ENCODE measurements at places on chromosomes 6 and 20. TPM values are rescaled to one million over a fixed set of nuclear protein-coding genes. Genes with fewer than 3 reads are reported as not detected.

DNA sequence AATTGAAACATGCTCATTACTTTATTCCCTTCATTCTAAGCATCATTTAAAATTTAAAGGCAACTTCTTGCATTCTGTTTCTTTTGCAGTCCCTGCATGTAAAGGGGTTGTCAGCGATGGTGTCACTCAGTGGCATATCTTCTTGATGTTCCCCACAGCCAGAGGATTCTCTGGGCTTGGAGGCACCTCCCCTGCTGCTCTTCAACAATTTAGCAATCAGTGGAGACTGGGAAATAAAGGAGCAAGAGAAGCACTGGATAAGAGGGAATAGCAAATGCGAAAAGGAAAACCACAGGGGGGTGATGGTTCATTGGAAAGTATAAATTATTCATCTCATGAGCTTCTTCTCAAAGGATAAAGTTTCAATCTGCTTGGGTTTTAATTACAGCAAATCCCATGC, 30.7 kb upstream of the MC3R start:
- DNase-seq: no peak

DNA sequence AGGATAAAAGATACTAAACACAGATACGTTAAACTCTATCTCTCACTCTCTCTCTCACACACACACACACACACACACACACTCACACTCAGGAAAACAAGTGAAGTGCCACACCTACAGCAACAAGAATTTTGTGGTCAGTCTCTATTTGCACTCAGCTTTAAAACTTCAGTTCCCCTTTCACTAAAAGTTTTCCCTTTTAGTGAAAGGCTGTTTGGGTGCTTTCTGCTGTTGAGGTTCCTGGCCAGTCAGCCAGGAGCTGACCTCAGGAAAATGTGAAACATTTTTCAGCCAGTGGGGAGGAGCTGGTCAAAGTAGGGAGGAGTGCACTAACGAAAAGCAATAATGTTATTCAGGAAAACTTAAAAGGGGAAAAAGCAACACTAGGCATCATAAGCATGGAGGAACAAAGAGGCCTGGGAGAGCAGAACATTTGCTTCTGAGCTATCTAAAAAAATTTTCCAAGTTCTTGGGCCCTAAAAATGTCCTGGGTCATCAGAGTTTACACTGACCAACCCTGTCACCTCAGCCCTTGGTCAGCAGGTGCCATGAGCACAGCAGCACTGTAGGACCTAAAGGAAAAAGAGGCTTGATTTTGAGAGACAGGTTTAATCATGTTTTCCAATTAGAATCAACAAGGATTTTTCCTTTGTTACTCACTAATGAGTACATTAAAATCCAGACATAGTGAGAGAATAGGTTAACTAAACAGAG, 30.7 kb upstream of the NT5E start:
- DNase-seq: no peak

- no peak for DNase-seq
Observed at GRCh38 chr6:83633609-83634008, 75.3 kb downstream of the SNAP91 start.

DNA sequence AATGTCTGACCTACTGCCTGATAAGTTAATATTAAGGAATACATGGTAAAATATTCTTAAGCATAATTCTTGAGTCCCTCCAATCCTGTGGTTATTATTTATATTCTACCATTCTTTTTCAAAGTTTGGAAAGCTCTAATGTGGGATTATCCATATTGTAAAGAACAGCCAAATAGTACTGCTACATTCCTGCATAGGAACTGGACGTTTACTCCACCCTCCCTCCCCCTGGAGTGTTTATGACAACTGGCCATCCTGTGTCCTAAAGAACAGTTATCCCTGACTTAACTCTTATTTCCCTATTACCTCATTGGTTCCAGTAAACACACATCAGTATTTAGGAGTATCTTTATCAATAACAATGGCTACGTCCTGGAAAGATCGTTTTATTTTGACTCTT, 308.7 kb upstream of the TFAP2D start:
- DNase-seq: no peak

DNA sequence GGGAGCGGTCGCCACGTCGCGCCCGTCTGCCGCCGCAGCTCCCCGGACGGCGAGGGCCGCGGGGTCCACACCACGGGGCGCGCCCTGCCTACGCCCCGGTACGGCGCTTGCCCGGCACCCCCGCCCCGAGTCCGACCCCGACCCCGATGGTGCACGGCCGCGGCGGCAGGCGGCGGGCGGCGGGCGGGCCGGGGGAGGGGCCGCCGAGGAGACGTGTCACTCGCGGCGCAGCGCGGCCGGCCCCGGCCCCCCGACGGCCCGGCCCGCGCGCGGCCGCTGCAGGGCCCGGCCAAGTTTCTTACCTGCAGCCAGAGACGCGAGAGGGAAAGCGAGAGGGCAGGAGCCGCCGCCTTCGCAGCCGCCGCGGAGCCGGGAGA, 328 bp downstream of the RRBP1 start:
- no peak for DNase-seq

- no peak for DNase-seq
Observed at GRCh38 chr6:163620670-163621330, 206.3 kb downstream of the QKI start.

- DNase-seq: no peak
Observed at GRCh38 chr6:142833798-142834197, 111.2 kb downstream of the HIVEP2 start.

DNA sequence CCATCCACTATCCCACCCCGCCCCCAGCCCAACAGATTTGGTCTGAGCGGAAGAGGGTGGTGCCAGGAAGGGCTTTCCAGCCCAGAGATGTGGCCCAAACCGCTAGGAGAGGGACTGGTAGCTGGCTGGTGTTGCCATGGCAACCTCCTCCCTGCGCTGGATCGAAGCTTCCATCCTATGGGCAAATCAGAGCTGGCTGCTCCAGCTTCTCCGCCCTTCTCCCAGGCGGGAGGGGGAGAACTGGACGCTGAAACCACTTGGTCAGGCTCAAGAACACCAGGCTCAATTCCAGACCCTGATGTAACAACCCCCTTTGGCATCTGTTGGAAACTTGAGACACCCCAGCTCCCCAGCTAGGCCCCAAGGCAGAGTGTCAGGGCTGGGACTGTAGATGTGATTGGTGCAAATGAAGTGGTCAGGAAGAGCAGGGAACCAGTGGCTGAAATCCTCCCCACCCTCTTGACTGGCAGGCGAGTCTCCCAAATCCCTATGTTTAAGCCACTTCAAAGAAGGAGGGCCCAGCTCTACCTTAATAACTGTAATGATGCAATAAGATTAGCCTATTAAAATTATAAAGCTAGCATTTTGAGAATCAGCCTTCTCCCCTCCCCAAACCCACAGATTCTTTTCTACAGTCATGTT, 4.2 kb downstream of the RIMS4 start:
- no peak for DNase-seq

DNA sequence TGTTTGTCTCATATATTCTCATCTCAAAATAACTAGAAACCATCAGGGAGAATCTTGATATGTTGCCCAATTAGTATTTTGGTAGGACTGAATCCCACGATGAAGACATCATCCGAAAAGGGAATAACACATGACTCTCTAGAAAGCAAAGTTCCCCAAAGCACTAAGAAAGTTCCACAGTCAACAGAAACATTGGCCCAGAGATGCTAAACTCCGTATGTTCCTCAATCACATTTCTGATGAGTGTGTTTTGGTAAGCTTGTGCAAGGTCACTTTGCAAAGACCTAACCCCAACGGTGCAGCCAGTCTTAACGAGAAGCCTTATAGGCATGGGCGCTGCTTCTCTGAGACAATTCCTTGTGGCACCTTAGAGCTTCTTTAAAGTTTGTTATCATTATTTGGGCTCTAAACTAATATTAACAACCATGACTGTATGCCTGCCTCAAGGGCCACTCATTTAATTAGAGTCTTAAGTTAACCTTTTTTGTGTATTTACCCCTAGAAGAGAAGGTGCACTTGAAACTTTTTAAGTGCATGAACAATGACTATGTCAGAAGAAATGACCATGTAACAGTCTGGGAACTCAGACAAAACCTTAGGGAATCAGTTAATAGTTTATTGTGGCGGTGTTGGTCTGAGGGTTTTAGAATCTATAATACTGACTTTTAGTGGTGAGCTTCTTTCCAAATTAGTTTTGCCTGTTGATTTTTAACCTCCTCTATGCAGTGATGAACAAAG, 202.0 kb upstream of the RAB32 start:
- no peak for DNase-seq

DNA sequence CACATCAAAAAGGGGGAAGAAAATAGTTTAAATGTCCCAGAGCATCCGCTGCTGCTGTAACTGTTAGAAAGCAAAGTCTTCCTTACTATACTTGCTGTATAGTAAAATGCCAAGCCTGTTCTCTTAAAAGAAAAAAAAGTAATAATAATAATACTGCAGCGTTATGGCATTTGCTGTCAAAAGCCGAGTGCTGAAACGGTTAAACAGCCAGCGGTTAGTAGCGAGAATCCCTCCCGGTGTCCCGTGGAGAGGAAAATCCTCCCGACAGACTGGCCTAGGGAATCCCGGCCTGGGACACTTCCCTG, 19.5 kb upstream of the NFATC2 start:
- DNase-seq: no peak

DNA sequence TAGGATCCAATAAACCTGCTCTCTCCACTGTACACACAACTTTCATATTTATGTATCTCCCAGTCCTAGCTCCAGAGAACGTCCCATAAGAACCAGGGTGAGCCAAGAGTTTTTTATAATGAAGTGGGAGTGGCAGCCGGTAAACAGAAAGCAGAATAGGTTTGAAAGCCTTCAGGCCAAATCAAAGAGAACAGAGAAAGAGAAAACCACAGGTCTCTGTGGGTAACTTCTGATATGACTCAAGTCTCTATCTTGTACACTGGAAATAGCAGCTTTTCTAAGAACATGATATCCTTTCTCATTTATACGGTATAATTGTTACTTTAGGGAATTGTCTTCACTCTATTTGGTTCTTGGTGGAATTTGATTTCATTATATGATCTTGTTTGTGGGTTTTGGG, 273.6 kb downstream of the PACRG start:
- DNase-seq: no peak

GRCh38 chr20:59242714-59243626, 57.4 kb upstream of the EDN3 start:
- no peak for DNase-seq

GRCh38 chr6:147161974-147162495, 42.2 kb upstream of the STXBP5 start:
- DNase-seq: no peak

DNA sequence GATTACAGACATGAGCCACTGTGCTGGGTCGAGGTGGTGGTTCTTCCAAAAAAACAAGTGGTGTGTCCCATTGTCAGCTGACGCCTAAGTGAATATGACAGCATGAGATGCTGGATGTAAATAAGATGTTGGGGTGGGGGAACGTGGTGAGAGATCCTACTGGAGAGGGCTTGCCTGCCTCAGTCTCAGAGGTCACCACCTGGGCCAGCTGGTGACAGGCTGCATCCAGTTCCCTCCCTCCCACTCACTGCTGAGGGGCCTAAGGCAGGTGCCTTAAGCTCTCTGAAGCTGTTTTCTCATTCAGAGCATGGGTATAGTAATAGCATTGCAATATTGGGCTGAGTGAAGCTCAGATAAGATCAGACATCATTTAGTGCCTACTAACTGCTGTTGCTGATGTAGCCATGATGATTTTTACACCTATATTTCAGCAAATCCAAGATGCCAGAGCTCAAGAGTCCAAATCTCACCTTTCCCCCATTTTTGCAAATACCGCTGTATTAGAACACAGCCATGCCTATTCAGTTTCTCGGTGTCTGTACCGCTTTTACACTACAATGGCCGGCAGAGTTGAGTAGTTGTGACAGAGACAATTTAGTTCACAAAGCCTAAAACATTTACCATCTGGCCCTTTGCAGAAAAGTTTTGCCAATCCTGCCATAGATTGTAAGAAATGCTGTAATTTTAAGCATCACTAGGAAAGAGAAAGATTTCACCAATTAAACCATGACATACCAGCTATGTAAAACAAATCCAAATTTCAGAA, 171.3 kb downstream of the ANKRD60 start:
- no peak for DNase-seq

- DNase-seq: no peak
Observed at GRCh38 chr6:37524970-37525318, 25.3 kb upstream of the CCDC167 start.

DNA sequence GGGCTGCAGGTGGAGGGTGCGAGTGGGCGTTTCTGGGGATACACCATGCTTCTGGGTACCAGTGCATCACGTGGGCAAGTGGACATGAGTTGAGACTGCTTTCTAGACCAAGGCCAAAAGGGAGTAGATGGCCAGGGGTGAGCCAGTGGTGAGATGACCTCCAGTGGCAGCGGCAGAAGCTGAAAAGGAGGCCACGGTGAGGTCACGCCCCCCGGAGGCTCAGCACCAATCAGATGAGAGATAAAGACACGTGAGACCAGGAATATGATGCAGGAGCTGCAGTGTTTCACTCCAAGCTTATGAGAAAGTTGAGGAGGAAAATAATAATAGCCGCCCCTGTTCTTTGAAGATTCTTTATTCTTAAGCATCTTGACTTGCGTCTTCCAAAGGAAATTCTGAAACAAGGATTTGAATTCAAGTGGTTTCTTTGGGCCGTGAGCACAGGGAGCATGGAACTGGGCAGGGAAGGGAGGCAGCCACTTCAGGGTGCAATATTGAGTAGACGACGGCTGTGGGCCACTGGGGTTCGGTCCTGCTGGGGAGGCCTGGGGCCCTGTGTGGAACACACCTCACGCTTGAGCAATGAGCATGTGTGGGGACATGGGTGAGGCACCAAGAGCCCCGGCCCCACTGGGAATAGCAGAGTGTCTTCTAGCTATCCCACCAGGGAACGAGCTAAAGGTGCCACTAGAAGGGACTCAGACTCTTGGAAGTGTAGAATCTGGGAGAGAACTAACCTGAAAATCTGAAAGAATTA, 156.7 kb upstream of the LRFN2 start:
- DNase-seq: no peak

DNA sequence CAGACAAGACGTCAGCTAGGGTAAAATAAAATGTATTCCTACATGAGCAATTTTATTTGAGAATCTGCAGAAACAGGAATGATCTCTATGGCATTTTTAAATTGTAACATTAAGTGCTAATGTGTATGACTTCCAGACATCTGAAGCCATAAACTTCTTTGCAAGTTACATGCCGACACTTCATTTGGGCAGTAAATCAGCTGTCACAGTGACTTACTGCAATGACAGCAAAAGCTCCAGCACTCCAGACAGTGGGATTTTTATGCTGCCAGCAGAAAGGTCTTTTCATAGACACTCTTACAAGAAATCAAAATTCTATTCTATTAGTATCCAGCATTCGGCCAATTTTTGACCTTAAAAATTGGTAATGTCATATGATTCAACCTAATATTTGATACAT, 156.3 kb upstream of the SNX9 start:
- DNase-seq: no peak

Gene NKX2-4
- not detected for total RNA-seq

Gene PLG
- total RNA-seq: not detected

Gene SDCBP2
- total RNA-seq: 1.2 TPM

Gene COMMD7
- 33.9 TPM for total RNA-seq

Gene ENPP4
- total RNA-seq: 4.6 TPM

Gene ANKRD60
- not detected for total RNA-seq

Gene PFDN6
- 25.7 TPM for total RNA-seq

Gene FBXL4
- total RNA-seq: 10.4 TPM

Gene KIF25
- total RNA-seq: not detected
